AG04450 (cell line): ENCODE measurements at places on chromosomes 6 and 20.

- no peak for DNase-seq
Observed at GRCh38 chr6:117483645-117484016, 1.2 kb downstream of the DCBLD1 start.

DNA sequence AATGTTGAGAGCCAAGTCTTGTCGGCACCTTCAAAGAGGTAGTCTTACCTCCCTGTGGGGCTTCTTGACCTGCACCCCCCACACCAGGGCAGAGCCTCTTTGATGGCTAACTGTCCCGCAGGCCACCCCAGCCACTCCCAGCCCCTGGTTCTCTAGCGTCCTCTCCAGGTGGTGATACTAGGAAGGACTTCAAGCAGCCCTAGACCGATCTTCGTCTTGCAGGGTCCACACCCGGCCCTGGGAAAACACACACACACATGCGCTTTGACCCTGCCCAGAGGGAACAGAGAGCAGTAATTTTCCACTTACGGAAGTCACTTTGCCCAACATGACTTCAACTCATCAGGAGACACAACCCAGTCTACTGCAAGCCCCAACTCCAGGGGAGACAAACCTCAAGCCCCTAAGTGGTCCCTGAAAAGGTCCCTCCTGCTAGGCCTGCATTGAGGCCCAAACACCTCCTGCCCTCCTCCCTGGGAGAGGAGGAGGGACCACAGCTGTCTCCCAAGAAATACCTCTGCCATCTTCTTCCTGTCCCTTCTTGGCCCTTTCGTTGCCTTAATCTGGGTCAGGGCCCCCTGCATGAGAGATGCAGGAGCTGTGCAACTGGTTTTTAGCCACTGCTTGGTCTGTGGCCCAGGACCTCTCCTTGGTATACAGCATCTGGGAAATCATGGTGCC is 2.9 kb upstream of the BPIFB1 start:
- DNase-seq = no peak

- DNase-seq = no peak
Observed at GRCh38 chr20:23643659-23644058, 5.9 kb upstream of the CST3 start.

DNA sequence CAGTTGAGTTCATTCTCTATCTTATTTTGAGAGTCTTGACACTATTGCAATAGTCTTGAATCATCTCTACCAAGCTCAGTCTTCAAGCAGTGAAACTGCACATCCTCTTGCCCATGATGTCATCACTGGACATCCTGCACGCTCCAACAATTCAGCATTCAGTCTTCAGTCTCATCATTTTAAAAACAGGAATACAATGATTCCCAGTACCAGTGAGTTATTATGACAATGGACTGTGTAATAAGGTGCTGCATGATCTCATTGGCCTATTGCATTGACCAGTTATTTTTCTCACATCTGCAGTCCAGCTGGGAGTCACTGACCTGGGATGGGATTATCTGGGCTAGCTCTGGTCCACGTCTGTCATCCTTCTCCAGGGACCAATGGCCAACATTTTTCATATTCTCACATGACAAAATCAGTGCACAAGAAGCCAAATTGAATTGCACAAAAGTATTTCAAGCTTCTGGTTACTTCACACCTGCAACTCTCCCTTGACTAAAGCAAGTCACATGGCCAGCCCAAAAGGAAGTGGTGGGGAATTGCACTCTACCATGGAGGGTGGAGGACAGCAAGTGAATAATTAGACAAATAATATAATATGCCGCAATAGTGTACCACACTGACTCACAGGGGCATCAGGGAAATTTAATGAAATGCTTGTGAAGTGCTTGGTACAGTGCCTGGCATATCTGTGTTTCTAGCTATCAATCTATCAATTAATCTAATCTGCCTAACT is 6.4 kb upstream of the CST2 start:
- DNase-seq = no peak

DNA sequence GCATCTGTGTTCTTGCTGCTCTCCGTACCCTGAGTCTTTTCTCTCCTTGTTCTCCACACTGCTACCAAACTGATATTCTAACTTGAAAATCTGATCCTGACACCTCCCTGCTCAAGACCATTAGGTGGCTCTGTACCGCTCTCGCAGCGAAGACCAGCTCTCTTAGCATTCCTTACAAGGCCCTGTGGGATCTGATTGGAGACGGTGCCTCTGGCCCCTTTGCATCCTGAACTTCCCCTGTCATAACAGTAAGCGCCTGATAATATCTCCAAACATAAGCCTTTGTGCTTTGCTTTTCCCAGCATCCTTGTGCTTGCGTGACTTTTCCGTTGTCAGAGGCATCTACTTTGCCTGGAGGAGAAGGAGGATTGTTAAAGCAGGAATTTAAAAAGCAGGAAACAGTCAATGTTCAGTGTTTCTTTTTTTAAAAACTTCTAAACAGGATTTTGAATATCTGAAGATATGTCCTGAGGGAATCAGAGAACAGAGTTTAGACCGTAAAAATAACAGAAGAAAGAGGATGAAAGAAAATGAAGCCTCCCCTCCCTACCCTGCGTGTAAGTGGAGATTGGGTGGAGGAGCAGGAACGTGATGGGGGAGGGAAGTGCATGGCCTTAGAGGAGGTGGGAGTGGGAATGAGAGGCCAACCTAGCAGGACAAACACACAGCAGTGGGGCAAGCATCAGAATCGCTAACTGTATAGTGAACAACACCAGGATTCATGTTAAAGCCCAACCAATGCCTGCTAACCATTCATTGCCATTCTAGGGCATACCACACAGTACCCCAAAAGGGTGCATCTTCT is 89.2 kb upstream of the STMND1 start:
- DNase-seq = peak; percentile 27

DNA sequence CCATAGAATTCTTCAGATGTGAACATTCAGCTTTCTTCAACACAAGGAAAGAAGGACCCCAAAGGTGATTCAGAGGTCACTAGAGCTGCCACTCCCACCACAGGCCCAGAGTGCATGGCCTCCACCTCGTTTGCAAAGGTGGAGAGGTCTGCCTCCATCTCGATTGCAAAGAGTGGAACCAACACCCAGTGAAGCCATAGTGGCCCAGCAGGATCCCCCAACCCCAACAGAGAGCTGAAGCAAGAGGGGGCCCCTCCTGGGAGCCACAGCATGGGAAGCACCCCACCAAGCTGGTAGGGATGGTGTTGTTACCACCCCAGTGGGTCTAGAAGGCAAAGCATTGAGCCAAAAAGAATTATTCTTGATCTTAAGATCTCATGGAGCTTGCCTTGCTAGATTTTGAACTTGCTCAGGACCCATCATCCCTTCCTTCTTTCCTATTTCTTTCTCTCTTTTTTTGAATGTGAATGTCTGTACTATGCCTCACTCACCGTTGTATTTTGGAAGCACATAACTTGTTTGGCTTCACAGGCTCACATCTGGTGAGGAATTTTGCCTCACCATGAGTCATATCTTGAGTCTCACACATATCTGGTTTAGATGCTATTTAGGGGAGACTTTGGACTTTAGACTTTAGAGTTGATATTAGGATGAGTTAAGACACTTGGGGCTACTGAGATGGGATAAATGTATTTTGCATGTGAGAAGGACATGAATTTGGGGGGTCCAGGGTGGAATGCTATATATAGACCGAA is 119.2 kb downstream of the ANKRD60 start:
- DNase-seq = no peak

GRCh38 chr20:4170621-4171537 is 155.5 kb upstream of the RNF24 start:
- DNase-seq = no peak

- DNase-seq = no peak
Observed at GRCh38 chr20:615514-615913, 5.4 kb upstream of the TCF15 start.

- DNase-seq = no peak
Observed at GRCh38 chr6:13457577-13457976, 29.8 kb downstream of the GFOD1 start.

DNA sequence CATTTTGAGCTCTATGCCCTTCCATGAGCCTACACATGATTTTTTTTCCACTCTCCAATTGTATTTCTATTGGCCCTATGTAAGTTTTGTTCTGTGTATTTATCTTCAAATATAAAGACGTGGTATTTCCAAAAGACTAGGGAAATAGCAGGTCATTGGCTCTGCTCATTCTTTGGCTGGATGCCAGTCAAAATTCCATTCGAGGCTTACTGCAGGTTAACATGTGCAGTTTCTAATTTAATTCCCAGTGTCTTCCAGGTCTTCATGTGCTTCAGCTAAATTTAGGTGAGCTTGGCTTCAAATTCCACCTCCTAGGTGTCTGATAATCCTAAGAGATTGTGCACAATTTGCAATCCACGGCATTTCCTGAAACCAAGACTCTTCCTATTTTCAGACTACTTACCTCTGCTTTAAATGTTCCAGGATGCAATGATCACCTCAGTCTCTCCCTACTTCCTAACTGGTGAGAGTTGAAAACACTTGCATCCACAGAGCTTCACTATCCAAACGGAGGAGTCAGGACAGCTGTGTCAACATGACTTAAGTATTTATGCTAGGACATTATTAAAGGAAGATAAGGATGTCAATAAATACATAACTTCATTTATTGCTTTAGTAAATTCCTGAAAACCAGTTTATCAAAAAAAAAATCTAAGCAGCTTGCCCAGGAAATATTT is 236.1 kb downstream of the COL12A1 start:
- DNase-seq = no peak

DNA sequence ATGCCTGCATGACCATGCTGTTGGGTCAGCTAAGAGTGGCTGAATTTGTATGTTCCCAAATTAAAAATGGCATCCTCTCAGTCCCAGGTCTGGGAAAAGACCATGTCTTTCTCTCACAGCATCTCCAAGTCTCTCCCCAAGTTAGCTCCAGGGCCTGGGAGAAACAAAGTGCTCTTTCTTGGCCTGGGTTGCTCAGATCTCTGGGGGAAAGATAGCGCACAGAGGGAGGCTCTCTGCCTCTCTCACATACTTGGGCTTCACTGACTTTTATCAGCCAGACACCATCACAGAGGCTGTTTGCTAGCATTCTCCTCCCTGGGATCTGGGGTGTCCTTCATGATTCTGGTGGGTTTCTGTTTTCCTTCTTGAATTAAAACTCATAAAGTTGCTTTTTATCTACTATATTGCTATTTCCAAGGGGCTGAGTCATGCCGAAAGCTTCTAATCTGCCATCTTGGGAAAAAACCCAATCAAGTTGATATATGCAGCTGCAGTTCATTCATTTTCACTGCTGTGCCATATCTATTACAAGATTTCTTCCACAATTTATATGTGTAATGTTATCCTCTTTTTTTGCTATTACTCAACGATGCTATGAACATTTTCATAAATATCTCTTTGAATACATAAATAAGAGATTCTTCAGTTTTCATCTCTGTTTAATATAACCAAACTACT is 190.2 kb downstream of the MOXD1 start:
- no peak for DNase-seq

- DNase-seq = no peak
Observed at GRCh38 chr20:818001-818664, 15.4 kb upstream of the FAM110A start.

DNA sequence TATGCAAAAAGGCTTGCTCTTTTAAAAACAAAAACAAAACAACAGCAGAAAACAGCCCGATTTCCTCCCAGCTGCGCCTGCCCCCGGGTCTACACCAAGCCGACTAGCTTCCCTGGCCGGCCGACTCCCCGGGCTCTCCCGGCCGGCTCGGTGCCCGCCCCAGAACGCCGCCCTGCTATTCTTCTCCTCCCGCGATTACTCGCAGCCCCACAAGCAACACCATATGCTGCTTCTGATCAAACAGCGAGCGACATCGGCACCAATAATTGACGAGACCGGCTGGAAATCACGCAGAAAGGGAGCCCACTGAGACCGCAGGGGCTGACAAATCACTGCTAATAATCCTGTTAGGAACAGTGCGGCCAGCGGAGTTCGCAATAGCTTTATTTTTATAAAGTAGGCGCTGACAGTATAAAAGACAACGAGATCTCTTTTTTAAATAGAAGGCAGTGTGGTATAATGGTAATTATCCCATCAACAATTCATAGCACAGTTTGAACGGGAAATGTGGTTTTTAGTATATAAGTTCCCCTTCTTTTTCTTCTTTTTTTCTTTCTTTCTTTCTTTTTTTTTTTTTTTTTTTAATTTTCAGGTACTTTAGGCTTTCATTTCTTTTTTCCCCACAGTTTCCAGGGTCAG is 3.3 kb downstream of the SIM1 start:
- DNase-seq = no peak

GRCh38 chr6:68975064-68975463 is 340.0 kb downstream of the ADGRB3 start:
- no peak for DNase-seq

DNA sequence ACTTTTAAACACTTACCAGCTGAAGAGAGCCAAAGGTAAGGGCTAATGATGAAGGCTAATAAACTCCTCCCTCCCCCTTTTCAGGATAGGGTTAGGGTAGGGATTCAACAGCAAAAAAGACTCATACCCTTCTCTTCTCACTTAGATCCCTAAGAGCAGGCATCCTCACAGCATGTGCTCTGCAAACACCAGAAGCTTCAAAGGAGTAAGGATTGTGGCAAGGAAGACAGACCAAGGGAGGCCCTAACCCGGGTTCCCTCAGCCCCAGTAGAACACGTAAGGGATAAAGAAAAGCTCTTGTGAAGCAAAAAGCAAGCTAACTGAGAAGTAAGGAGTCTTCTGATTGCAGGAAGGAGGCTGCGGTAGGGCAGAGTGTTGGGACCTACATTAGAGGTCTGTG is 11.6 kb downstream of the MAP3K7 start:
- no peak for DNase-seq

DNA sequence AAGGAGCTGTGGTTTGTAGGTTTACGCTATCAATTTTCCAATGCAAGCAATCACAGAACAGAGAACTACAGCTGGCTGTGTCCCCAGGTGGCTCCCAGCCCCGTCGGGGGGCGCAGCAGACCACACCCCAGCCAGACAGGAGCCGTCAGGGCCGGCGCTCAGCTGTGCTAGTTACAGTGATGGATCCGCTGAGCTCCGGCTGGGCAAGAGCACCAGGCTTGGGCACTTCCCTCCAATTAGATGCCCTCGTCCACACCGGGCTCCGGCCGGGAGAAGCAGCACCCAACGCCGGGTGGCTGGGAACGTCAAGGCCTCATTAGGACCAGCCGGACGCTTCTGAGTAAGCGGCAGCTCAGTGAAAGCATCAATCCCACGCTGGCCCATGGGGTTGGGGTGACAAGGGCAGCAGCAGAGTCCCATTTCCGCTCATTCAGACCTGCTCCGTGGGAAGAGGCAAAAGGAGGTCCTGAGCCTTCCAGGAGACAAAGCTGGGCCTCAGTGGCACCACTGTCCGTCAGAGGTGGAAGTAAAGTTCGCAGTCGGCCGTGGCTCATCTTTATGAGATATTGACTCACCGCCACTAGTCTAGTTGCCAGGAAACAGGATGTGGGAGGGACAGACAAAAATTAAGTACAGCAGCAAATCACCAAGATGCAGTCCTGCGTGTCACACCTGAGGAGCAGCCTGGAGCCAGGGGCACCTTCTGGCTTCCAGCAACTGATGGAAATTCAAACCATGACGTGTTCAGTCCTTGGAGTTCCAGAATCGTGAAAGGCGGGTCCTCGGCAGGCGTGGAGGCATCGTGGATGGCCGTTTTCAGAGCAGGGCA is 164.1 kb downstream of the TAF4 start:
- no peak for DNase-seq

- no peak for DNase-seq
Observed at GRCh38 chr6:87115402-87116135, 20.7 kb upstream of the CGA start.
